ENCODE measurements at places on chromosomes 4 and X.

- DNase-seq: no peak
Measured at GRCh38 chr4:92091335-92091734, 212.4 kb upstream of the GRID2 start.

GRCh38 chrX:10618961-10619360 is 1.4 kb downstream of the MID1 start:
- DNase-seq: no peak

- no peak for DNase-seq
Measured at GRCh38 chrX:141760761-141761160, 62.2 kb upstream of the SPANXD start.

DNA sequence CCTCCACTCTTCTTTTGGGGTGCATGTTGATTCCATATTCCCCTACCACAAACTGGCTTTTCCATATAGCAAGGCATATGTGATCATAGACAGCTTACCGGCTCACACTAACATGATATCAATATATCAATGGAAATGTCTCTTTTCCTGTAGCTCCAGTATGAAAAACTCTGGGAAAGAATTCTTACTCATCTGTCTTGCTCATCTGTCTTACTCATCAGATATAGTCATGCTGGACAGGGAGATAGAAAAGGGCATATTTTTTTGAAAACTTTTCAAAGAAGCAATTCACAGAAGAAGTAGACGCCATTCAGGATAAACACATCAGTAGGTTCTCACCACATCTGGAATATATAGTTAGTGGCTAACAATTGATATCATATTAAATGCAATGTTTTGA is 794.7 kb downstream of the RAB28 start:
- DNase-seq: no peak

- DNase-seq: no peak
Measured at GRCh38 chrX:13069771-13070416, 25.5 kb upstream of the FAM9C start.

- no peak for DNase-seq
Measured at GRCh38 chr4:175418516-175418915, 393.5 kb downstream of the GPM6A start.

DNA sequence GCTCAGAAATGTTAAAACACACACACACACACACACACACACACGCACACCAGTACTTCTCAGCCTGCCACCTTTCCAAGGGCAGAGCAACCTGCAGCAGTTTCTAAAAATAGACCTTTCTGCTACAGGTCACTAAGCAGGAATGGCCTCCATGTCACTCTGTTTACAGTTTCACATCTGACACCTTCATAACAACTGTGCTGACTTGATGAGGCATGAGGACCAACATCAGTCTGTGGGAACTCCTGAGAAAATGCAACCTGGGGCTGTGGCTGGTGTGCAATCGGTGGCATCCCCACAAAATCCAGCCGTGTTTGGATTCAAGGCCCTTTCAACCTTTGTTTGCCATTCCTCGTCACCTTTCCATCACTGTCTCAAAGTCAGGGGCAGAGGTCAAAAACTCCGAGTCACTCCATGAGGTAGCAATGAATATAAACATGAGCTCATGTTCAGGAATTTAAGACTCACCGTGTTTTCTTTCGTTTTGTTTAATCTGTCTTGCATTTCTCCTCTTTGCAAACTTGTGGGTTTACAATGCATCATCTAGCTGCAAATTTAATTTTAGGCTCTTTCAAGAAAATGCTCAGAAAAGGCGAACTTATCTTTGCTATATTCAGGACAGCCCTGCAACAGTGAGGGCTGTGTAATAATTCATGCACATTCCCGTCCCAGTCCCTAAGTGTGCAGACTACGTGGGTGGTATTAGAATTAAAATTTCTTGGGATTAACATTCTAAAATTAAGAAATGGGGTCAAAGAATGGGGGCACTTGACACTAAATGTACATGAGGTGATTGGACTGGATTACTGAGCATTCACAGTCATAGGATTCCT is 135.3 kb downstream of the SHROOM3 start:
- no peak for DNase-seq

- no peak for DNase-seq
Measured at GRCh38 chrX:1809581-1809980, 194.7 kb downstream of the ASMT start.

GRCh38 chrX:129496625-129497024 is 26.7 kb downstream of the SMARCA1 start:
- no peak for DNase-seq

GRCh38 chr4:152100379-152101201 is 339.8 kb upstream of the GATB start:
- DNase-seq: no peak

DNA sequence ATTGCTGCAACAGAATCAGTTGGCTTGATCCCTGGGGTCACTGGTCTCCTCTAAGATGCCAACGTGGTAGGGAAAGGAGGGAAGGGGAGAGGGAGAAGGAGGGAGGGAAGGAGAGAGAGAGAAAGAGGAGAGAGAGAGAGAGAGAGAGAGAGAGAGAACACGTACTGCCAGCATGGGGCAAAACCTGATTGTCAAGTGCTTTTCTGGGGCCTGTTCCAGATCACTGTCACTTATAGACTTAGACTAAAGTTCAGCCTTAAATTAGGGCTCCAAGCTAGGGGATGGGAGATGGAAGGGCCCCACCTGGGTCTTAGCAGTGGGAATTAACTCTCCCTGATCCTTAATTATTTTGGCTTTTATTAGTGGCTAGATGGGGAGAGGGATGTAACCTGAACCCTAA is 12.9 kb downstream of the SHROOM4 start:
- DNase-seq: no peak

DNA sequence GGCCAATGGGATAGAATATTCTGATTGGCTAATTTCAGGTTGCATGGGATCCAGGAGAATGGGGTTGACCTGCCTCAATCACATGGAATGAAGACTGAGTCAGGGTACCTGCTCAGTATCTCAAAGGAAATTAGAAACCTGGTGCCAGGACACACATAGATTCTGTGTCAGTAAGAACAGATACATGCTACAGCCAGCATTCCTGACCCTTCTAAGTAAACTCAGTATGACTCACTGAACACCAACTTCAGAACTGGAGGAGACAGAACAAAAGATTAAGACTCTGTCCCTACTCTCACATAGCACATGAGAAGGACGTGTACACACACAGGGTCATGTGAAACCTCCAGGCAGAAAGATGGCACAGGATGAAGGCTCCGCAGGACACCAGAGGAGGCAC is 54.5 kb downstream of the FAM184B start:
- DNase-seq: no peak

DNA sequence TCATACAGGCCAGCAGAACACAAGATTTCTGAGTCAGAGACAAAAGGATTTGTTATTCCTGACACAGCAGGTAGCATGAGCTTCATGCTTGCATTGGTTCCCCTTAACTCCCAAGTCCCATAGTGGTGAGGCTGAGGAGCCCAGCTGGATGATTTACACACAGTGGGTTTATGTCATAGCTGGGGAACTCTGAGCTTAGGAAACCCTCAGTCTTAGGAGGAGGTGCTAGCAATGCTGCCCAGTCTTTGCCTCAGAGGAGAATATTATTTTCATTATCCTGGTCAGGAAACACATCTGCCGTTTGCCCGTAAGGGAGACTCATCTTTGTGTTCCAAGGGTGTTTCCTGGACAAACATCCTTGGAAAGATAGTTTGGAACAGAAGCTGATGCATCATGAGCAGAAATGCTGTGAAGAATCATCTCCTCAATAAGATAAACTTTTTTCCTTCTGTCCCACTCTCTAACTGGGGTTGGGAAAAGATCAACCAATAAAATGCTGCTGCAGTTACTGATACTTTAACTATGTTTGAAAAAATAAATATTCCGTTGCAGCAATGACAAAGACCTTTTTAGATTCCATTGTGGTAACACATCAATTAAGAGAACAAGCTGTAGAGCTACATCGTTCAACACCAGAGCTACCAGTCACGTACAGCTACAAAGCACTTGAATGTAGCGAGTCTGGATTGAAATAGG is 146.8 kb downstream of the DCLK2 start:
- no peak for DNase-seq

GRCh38 chr4:143358419-143358818 is 21.7 kb downstream of the GAB1 start:
- no peak for DNase-seq

DNA sequence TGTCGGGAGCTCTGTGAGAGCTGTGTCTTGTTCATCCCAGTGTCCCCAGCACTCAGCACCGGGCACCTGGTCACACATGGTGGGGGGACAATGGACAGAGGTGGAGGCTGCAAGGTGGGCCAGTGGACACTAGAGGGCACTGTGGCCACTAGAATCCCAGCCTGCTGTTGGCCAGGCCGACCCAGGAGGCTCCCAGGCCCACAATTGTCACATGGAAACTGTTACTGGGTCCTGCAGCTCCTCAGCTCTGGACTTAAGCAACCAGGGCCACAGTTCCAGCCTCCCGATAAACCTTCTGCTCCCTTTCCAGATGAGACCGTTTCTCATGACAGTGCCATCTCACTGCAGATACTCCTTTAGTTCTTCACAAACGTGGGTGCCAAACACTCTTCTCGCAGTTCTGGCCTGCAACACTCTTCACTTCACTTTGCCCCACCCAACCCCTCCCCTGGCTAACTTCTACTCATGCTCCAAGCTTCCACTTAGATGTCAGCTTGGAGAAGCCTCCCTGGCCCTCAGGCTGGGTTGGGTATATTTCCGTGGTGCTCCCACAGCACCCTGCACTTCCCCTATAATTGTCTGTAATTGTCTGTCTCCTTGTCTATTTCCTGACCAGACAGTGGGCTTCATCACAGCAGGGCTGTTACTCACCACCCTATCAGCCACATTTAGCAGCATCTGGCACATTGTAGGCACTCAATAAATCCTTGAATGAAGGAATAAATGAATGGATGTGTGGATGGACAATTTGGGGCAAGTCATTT is 3.5 kb upstream of the IQSEC2 start:
- peak; percentile 7 for DNase-seq

DNA sequence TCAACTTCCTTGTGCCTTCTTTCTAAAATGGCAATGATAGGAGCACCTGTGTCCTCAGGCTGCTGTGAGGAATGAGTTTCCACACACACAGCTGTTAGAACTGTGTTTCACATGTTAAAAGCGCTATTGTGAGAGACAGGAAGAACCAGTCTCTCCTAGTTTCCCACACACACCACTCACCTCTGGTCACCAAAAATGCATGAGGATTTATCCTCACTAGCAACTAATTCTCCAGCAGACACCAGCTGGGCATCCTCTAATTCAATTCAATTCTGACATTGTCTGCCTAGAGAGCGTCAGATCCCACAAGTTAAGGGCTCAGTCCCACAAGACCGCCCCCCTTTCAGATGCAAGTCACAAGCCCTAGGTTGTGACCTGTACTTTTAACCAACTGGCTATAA is 29.0 kb upstream of the SLC2A9 start:
- DNase-seq: no peak

GRCh38 chr4:56752985-56753384 is 68.5 kb downstream of the SPINK2 start:
- DNase-seq: no peak

GRCh38 chr4:158523990-158524535 is 2.4 kb downstream of the RXFP1 start:
- no peak for DNase-seq

- no peak for DNase-seq
Measured at GRCh38 chr4:48944756-48945241, 38.2 kb upstream of the OCIAD2 start.

All from NCI-H1930 (cell line).